Effector memory CD4-positive, alpha-beta T cell (primary cell): ENCODE measurements at places on chromosomes 4 and X.

- H3K36me3 ChIP-seq: no peaks in the 10 kb centered on the region
- no peak for DNase-seq
- H3K27me3 ChIP-seq: no peaks in the 10 kb centered on the region
These were observed 1051.4 kb upstream of the PRKX start for GRCh38 chrX:4764888-4765287.

- no peaks in the 10 kb centered on the region for H3K4me1 ChIP-seq
- no peaks in the 10 kb centered on the region for H3K36me3 ChIP-seq
- no peaks in the 10 kb centered on the region for H3K27me3 ChIP-seq
- DNase-seq: no peak
- no peak overlapping the region for H3K4me3 ChIP-seq
These were observed 1.2 kb upstream of the MAGEE2 start for GRCh38 chrX:75786290-75786689.

GRCh38 chr4:171022824-171023230 is 790.4 kb upstream of the GALNTL6 start:
- H3K27me3 ChIP-seq: no peaks in the 10 kb centered on the region
- H3K4me3 ChIP-seq: no peak overlapping the region
- DNase-seq: no peak
- no peaks in the 10 kb centered on the region for H3K36me3 ChIP-seq
- no peak overlapping the region for H3K27ac ChIP-seq

DNA sequence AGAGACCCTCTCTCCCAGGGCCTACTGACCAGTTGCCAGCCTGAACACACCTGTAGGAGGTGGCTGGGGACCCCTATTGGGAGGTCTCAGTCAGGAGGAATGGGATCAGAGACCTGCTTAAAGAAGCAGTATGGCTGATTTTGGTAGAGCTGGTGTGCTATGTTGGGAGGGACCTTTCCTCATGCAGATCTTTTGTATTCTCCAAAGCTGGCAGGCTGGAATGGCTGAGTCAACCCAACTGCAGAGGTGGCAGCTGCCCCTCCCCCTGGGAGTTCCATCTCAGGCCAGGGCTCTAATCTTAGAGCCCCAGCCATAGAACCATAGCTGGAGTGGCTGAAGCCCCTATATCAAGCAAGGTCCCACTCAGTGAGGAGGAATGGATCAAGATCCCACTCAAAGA is 279.3 kb upstream of the BMP3 start:
- no peaks in the 10 kb centered on the region for H3K36me3 ChIP-seq
- no peaks in the 10 kb centered on the region for H3K4me1 ChIP-seq
- no peak overlapping the region for H3K27ac ChIP-seq
- H3K27me3 ChIP-seq: no peaks in the 10 kb centered on the region
- H3K4me3 ChIP-seq: no peak overlapping the region
- DNase-seq: no peak

DNA sequence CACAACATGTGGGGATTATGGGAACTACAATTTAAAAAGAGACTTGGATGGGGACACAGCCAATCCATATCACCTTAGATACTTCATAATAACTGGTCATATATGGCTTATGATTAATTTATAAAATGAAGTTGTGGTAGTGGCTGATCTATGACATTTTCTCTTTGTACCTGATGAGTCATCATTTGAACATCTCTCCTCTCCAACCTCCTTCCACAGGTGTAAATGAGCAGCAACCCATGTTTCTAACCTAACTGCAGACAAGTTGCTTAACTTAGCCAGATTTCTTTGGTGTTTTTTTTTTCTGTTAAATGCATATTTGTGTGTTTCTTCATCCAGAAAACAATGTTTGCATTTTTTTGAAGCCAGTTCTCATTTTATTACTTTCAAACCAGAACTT is 42.6 kb downstream of the SPANXA2 start:
- no peaks in the 10 kb centered on the region for H3K36me3 ChIP-seq
- DNase-seq: no peak
- no peaks in the 10 kb centered on the region for H3K27me3 ChIP-seq
- H3K4me1 ChIP-seq: no peaks in the 10 kb centered on the region
- no peak overlapping the region for H3K4me3 ChIP-seq

DNA sequence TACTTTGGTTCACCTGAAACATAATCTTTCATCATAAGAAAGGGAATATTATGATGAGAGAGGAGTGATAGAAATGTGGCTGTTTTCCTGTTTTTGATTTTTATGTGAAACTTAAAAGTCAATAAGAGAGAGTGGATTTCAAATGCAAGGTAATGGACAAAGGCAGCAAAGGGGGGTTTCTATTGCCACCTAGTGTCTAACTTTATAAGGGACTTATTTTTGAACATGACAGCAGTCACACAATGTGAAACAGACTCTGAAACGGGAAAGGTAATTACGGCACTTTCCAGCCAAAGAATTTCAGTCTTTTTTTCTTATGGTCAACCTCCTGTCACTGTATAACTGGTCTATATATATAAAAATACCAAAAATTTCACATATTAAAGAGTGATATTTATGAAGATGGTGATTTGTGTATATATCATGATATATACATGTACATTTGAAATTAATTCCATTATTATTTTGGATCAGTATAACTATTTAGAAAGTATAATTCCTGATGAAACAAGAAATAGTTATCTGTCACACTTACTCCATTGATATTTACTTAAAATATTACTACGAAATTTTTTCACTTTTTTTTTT is 127.1 kb downstream of the FBXO8 start:
- no peaks in the 10 kb centered on the region for H3K27me3 ChIP-seq
- no peaks in the 10 kb centered on the region for H3K4me1 ChIP-seq
- H3K36me3 ChIP-seq: no peaks in the 10 kb centered on the region
- DNase-seq: no peak
- no peak overlapping the region for H3K4me3 ChIP-seq

- H3K27me3 ChIP-seq: no peaks in the 10 kb centered on the region
- no peak for DNase-seq
- no peak overlapping the region for H3K27ac ChIP-seq
- no peaks in the 10 kb centered on the region for H3K36me3 ChIP-seq
These were observed 32.3 kb downstream of the BBS12 start for GRCh38 chr4:122764821-122765215.

DNA sequence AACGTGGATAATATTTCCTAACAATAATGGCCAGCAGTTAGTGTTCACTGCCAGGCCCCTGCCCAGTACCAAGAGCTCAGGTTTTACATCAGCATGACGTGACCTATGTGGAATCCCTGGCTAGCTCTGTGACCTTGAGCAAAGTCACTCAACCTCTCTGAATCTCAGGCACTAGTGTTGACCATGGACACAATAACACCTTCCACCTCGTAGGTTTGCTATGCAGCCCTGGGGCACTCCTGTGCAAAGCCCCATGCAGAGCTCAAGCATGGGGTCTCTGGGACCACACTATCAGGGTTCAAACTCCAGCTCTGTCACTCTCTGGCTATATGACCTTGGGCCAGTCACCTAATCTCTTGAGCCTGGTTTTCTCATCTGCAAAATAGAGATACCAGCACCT is 38.7 kb upstream of the MSX1 start:
- H3K36me3 ChIP-seq: no peaks in the 10 kb centered on the region
- H3K4me3 ChIP-seq: no peak overlapping the region
- H3K4me1 ChIP-seq: no peaks in the 10 kb centered on the region

DNA sequence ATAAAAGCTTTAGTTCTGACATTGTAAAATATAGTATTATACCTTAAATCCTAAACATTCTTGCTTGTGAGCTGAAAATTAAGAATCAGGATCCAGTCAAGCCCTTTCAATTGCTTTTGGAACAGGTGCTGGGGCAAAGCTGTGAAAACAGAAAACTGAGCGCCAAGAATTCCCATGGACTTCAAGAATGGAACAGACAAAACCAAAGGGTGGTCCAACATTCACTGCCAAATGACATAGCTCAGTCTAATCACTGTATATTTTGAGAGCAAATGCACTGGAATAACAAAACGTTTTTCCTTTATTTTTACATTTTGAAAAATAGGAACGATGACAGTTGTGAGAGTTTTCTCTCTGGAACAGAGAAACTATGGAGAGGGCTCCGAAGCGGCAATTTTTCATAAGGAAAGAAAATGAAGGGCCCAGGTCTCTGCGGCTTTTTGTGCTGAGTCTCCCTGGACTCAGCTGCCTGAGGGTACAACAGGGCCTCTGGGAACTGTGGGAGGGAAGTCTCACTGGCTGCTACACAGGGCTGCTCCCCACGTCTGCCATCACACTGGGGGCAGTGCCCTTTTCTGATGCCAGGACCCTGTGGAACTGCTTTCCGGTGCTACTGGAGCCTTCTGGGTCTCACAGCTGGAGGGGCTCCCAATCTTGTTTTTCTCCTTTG is 56.0 kb upstream of the BMPR1B start:
- no peak for DNase-seq
- H3K27me3 ChIP-seq: no peaks in the 10 kb centered on the region
- no peaks in the 10 kb centered on the region for H3K4me1 ChIP-seq
- no peaks in the 10 kb centered on the region for H3K36me3 ChIP-seq

DNA sequence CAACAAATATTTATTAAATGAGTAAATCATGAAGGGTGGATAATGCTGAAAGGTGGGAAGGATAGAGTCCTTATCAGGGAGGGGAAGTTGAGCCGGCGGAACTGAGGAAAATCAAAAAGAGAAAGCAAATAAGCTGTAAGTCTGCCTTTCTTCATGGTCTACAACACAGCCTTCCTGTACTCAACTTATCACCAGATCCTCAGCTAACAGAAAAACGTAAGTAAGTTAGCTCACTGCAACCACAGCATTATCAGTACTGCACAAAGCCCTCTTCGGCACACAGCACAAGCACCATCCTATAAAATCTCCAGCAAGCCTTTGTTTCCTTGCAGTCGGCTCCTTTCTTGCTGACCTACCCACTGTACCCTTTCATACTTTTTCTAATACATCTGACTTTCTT is 70.3 kb downstream of the CRMP1 start:
- no peak overlapping the region for H3K4me3 ChIP-seq
- no peak overlapping the region for H3K27ac ChIP-seq
- no peak for DNase-seq
- no peaks in the 10 kb centered on the region for H3K4me1 ChIP-seq

DNA sequence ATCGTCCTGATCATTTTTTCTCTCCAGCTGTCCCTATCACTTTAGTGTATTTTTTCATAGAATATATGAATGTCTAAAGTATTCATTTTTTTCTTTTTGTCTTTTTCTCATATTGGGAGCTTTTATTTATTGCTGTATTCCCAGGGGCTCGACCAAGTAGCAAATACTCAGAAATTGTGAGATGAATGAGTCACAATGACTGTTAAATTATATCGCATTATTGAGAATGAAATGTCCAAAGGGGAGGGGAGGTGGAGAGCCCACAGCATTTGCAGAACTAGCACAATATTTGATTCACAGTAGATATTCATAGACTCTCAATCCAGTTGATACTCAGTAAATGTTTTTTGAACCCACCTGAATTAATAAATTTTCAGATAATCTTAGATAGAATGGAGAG is 543.6 kb upstream of the FAM241A start:
- H3K27me3 ChIP-seq: no peaks in the 10 kb centered on the region
- DNase-seq: no peak
- H3K27ac ChIP-seq: no peak overlapping the region
- no peak overlapping the region for H3K4me3 ChIP-seq
- no peaks in the 10 kb centered on the region for H3K36me3 ChIP-seq

- no peak for DNase-seq
- H3K36me3 ChIP-seq: no peaks in the 10 kb centered on the region
- no peaks in the 10 kb centered on the region for H3K27me3 ChIP-seq
- H3K4me1 ChIP-seq: no peaks in the 10 kb centered on the region
- H3K27ac ChIP-seq: no peak overlapping the region
These were observed 25.4 kb upstream of the SLAIN2 start for GRCh38 chr4:48315728-48316630.

GRCh38 chr4:166323250-166323649 is 450.2 kb downstream of the TLL1 start:
- no peaks in the 10 kb centered on the region for H3K27me3 ChIP-seq
- H3K36me3 ChIP-seq: no peaks in the 10 kb centered on the region
- no peaks in the 10 kb centered on the region for H3K4me1 ChIP-seq

DNA sequence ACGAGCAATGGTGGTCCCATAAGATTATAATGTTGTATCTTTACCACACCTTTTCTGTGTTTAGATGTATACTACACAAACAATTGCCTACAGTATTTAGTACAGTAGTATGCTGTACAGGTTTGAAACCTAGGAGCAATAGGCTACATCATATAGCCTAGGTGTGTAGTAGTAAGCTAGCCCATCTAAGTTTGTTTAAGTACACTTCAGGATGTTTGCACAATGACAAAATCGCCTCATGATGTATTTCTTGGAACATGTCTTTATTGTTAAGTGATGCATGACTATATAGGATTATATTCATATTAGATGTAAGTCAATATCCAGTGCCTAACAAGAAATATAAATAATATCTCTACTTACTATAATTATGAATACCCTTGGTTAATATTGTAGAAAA is 104.6 kb downstream of the SLC10A6 start:
- no peak for DNase-seq
- no peaks in the 10 kb centered on the region for H3K4me1 ChIP-seq
- H3K27me3 ChIP-seq: no peaks in the 10 kb centered on the region
- H3K27ac ChIP-seq: no peak overlapping the region

- peak overlapping the region; percentile 56 for H3K27ac ChIP-seq
- H3K36me3 ChIP-seq: no peaks in the 10 kb centered on the region
- H3K4me3 ChIP-seq: peak overlapping the region; percentile 84
- H3K4me1 ChIP-seq: peaks cover 20% of the 10 kb centered on the region
- H3K27me3 ChIP-seq: no peaks in the 10 kb centered on the region
These were observed 746 bp downstream of the PPAT start for GRCh38 chr4:56434599-56435139.

DNA sequence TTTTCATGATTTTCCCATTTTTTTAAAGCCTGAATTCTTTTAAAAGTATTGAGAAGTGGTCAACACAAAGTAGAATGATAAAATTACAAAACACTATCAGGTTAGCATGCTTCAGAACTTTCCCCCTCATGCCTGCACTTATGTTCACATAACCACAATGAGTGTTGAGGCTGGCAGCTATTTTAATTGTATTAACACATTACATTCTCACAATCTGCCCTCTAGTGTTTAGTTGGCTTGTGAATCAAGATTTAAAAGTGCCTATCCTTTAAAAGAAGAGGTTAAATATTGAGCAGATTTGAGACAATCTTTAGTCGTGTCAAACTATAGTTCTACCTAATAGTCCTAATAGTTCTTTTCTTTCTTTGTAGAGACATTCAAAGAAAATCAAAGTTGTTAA is 93.6 kb upstream of the NAP1L5 start:
- H3K36me3 ChIP-seq: peaks cover 7% of the 10 kb centered on the region
- H3K4me3 ChIP-seq: no peak overlapping the region
- no peak overlapping the region for H3K27ac ChIP-seq

DNA sequence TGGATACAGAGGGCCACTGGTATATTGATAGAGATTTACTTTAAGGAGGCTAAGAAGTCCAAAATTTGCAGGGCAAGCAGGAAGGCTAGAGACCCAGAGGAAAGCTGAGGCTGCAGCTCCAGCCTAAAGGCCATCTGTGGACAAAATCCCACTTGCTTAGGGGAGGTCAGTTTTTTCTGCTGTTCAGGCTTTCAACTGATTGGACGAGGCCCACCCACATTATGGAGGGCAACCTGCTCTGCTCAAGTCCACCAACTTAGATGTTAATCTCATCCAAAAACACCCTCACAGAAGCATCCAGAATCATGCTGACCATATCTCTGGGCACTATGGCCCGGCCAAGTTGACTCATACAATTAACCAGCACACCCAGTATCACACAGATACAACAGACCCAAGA is 176.3 kb downstream of the EVC2 start:
- no peak overlapping the region for H3K4me3 ChIP-seq
- no peaks in the 10 kb centered on the region for H3K36me3 ChIP-seq
- no peaks in the 10 kb centered on the region for H3K27me3 ChIP-seq
- DNase-seq: no peak
